ENCODE measurements at places on chromosomes 5 and 9.

DNA sequence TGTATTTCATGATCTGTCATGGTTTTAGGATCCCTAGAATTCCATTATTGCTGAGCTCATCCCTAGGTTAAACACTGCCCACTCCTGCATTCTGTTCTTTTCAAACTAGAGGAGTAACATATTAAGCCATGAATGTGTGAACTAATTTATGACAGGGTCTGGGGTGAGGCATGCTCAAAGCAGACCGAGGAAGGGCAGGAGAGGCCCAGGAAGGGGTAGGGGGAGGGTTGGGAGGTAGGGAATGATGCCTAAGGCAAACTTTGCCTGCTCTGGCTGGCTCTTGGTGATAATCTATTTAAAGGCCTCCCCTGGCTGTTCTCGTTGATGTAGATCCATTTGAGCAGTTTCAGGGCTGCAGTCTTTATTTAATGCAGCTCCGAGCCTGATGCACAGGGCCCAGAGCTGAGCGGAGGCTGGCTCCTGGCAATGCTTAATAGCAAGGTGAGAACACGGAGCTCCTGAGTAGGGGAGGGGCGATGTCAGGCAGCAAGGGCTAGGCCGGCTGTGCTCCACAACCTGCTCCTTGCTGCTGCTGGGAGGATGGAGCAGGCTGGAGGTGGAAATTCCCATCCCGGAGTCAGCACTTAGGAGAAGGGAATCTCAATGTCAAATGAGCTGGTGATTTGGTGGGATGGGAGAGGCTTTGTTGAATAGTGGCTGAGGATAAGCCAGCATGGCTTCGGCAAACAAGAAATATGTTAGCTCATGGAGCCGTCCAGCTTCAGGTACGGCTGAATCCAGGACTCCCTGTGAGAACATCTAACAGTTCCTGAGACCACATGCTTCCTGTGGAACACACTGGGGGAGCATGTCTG, 73.2 kb upstream of the UNC5A start:
- DNase-seq = no peak

- DNase-seq = no peak
These were observed 1.3 kb downstream of the TXNDC8 start for GRCh38 chr9:110336363-110336762.

GRCh38 chr5:80985600-80986228, 25.6 kb downstream of the RASGRF2 start:
- no peak for DNase-seq

GRCh38 chr5:143641549-143642355, 170.2 kb upstream of the HMHB1 start:
- no peak for DNase-seq

DNA sequence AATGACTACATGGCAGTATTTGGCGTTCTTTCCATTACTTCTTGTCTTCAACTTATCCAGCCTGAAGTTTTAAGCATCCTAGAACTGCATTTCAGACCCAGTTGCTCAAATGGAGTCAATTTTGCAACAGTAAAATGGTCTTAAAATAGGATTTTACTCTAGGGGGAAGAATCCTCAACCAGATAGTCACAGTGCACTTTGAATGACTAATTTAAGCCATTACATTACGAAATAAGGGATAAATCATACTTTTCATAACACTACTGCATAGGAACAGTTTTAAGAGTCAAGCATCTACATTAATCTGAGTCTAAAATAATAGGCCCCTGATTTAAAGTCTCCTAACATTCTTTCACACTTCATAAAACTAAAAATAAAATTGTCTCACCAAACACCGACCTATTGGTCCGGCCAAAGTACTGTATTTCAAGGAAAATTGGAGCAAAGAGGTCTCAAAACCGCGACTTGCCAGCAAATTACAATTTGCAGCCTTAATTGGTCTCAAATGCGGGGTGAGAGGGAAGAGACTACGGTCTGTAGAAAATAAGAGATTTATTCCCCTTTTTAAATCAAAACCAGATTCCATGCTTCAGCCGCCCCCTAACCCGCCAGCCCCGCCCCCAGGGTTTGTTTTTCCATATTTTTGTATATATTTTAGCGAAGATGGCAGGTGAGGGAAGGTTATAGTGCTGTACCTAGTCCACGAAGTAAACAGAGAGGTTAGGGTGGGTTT, 1.2 kb upstream of the SMARCA2 start:
- no peak for DNase-seq

- no peak for DNase-seq
These were observed 43.5 kb downstream of the LPAR1 start for GRCh38 chr9:110994771-110995241.

DNA sequence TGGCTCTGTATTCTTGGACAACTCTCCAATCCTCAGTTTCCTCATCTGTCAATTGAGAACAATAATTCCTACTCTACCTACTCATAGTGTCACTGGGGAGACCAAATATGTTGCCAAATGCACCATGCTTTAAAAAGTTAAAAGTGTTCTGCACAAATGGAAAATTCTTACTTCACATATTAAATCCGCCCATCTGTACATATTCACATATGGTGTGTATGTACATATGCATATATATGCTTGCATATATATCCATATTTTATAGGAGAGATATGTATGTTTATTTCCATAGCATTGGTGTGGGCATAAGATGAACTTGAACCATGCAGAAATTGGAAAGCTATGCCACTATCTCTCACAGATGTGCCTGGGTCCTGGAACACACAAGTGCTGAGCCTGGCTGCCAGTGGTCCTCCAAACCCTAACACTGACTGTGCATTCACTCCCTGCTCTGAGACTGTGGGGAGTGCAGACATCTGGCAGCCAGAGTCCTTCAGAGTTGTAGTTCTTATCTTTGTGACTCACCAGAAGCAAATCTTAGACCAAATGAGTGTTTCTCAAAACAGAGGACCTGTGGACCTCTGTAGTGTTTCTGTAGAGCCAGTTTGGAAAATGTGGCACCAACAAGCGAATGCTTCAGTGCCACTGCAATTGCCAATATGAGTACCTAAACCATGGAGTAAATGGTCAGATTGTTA, 168.7 kb downstream of the GRIA1 start:
- no peak for DNase-seq

GRCh38 chr9:136946228-136947027, 1.4 kb downstream of the C8G start:
- no peak for DNase-seq

DNA sequence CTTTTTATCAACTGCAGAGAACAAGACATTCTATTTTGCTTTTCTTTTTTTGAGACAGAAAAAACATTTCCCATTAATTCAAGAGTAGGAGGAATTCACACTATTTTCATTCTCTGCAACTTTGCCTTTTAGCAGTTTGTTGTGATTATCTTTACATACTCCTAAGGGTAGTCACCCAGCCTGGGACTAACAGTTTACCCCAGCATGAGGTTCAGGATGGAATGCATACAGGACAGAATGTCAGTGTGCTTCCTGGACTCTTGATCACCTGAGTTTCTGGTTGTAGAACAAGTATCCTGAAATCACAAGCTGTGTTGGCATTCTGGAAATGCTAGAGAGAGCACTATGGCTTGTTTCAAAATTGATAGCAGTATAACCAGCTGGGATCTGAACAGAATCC, 368.1 kb downstream of the KIF4B start:
- DNase-seq = no peak

DNA sequence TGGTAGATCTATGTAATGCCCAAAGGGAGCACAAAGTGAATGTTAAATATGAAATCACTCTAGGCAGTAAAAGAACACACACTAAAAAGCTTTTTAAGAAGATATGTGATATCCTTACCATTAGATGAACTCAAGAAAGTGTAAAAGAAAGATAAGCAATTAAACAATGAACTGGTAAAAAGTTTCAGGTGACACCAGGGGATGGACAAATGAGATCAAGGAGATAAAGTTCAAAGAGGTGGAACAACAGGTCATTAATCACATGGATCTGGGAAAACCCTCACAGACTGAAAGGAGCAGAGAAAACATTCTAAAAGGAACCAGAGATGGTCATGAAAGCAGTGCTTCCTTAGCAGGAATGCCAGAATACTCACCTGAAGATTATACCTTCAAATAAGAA, 40.7 kb downstream of the LHFPL2 start:
- no peak for DNase-seq

DNA sequence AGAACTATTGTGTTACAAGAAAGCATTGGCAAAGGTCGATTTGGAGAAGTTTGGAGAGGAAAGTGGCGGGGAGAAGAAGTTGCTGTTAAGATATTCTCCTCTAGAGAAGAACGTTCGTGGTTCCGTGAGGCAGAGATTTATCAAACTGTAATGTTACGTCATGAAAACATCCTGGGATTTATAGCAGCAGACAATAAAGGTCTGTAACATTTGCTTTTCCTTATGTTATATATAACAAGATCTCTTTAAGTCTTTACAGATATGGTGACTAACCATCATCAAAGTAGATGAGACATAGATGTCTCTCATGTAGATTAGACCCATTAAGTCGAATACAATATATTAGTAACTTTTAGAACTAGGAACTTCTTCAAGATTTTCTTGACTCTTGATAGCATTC, 33.0 kb downstream of the TGFBR1 start:
- DNase-seq = no peak

GRCh38 chr9:100217536-100217935, 118.5 kb downstream of the INVS start:
- DNase-seq = no peak

- DNase-seq = peak; percentile 57
These were observed 63.5 kb downstream of the ENC1 start for GRCh38 chr5:74576941-74577456.

DNA sequence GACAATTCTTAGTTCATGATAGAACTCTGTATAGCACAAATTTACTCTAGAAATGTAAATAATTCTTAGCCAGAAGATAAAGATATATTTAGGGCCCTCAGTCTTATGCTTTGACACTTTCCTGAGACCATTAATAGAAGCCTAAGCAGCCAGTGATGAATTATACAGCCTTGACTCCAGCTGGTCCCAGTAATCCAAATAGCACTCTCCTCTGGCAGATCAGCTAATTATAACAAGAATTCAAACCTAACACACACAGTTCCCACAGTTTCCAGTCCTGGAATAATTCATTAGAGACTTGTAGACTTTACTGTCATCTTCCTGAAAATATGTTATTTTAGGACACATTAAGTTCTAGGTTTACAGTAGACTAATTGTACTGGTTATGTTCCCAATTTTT, 50.4 kb downstream of the SHOC1 start:
- DNase-seq = no peak

- DNase-seq = no peak
These were observed 212.0 kb downstream of the ADAMTS12 start for GRCh38 chr5:33679791-33680190.

GRCh38 chr5:168324859-168325630, 33.6 kb downstream of the WWC1 start:
- no peak for DNase-seq

- no peak for DNase-seq
These were observed 34.8 kb upstream of the RXRA start for GRCh38 chr9:134291452-134291881.

Measured in bone marrow (tissue), 2 donors.